ENCODE measurements at places on chromosomes 5 and 9.

DNA sequence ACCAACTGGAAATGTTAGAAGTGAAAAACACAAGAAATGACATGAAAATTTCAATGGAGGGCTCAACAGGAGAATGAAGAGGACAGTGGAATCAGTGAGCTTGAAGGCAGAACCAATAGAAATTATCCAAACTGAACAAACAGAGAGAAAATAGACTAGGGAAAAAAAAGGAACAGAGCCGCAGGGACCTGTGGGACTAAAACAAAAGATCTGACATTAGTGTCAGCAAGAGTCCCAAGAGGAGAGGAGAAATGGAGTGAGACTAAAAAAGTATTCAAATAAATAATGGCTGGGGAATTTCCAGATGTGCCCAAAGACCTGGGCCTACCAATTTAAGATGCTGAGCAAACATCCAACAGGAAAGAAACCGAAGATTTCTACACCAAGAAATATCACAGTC lies 175.0 kb upstream of the PHYKPL start:
- DNase-seq = no peak

DNA sequence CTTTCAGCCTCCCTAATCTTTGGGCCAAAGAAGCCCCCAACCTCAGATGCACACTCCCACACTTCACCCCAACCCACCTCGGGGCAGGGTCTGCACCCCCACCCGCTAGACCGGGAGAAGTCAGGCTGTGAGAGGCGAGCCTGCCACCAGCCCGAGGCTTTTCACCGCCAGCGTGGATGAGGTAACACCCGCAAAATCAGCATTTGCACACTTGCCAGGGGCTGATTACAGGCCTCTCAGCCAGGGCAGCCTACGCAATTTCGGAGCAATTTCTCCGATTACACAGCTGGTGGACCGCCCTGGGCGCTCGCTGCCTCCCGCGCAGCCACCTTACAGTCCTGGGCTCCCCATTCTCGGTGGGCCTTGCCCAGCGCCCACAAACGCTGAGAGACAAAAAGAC lies 68.5 kb downstream of the FOXD1 start:
- DNase-seq = no peak

- DNase-seq = no peak
These were observed 467.6 kb upstream of the ZNF608 start for GRCh38 chr5:125214080-125214479.

GRCh38 chr5:116502138-116502537 lies 72.5 kb downstream of the SEMA6A start:
- DNase-seq = no peak

- DNase-seq = no peak
These were observed 24.3 kb upstream of the CXCL14 start for GRCh38 chr5:135602882-135603721.

- DNase-seq = no peak
These were observed 120.2 kb downstream of the ICE1 start for GRCh38 chr5:5542654-5543053.

- DNase-seq = peak; percentile 61
These were observed 52.3 kb downstream of the NLN start for GRCh38 chr5:65774346-65774745.

- no peak for DNase-seq
These were observed 18.5 kb upstream of the RALGDS start for GRCh38 chr9:133139246-133140173.

DNA sequence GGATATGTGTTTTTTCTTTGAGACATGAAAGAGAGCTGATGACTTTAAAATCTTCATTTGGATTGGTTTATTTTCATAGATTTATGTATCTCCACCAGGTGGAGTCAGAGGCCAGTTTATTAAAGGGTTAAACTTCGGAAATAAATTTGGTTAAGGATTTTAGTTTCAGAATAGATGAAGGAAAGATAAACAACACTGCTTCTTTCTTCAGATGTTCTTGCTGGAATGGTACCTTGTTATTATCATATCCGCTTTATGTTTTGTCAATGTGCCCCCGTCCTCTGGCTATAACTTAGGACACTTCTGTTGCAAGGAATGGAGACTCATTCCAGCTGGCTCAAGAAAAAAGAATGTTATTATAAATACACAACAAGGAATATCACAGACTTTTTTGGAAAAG lies 81.2 kb downstream of the ALDH1A1 start:
- DNase-seq = peak; percentile 7

DNA sequence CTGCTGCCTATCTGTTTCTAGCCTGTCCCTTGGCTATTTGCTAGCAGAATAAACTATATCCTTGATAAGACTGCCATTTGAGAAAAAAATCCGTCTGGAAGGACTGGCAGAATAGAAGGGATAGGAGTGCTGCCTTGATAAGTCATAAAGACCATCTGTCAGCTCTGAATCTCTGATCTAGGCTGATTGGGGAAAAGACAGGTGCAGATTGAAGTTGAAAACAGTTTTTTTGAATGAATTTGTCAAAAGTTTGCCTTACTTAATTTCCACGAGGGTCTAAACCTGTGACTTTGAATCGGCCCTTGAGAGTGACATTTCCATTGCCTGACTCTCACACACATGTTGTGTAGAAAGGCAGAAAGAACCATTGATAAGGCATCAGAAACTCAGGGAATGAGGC lies 218.6 kb downstream of the MAN2A1 start:
- DNase-seq = no peak

DNA sequence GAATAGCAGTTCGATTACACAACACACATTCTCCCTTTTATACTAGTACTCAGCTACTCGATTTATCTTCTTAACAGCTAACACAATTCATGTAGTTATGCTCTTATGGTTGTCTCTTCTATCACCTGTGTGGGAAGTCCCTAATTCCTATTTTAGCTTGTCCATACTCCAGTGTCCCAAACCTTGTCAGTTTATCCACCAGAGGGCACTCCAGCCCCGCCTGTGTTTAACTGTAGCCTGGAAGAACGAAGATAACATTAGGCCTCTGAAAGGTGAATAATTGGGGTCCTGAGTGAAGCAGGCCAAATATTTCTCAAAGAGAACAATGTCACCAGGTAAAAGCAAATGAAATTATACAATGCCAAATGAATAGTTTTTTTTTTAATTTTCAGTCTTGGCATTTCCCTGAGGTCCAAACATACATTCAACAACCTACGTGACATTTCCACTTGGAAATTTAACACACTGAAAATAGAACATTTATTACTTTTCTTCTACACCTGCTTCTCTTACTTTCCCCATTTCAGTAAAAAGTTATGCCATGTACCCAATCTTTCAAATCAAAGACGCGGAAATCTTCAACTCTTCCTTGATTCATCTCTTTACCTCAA lies 560.7 kb downstream of the HTR1A start:
- peak; percentile 46 for DNase-seq

GRCh38 chr5:137399911-137400310 lies 99.2 kb downstream of the SPOCK1 start:
- DNase-seq = no peak

DNA sequence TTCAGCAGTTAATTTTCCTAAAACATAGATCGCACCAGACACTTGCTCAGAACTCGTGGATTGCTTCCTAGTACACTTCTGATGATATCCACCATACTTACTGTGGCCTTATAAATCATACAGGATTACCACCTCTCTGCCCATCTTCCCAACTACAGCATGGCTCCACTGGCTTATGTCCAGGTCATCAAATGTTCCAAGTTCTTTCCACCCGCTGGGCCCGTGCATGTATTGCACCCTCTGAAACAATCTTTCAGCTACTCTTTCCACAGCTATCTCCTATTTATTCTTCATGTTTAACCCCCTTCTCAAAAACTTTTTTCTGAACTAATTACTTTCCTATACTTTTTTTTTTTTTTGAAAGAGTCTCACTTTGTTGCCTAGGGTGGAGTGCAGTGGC lies 18.5 kb downstream of the FBXW2 start:
- no peak for DNase-seq

GRCh38 chr5:170945275-170945674 lies 83.5 kb downstream of the RANBP17 start:
- DNase-seq = no peak

GRCh38 chr5:65721720-65722574 lies at the start of the genes NLN and SGTB:
TSS of gene NLN (plus strand) at chr5:65722205. CDS start at chr5:65722374, 169 bp downstream.
TSS of gene SGTB (minus strand) at chr5:65722109. CDS start at chr5:65720807, 1,302 bp downstream.
- DNase-seq = peak; percentile 90

DNA sequence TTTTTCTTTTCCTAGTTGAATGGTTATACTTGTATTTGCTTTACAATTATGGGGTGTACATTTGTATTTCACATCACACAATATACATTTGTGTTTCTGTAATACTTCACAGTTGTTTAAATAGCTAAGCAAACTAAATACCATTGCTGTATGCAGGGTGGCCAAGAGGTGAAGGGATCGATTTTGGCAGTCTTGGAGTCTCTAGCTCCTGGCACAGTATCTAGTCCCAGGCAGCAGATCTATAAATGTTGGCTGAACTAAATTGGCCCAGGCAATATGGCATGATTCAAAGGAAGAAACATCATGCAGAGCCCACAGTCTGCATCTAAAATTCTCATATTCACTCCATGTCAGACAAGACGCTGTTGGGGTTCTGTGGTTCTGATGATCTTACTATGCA lies 110.1 kb upstream of the GPBP1 start:
- DNase-seq = no peak

DNA sequence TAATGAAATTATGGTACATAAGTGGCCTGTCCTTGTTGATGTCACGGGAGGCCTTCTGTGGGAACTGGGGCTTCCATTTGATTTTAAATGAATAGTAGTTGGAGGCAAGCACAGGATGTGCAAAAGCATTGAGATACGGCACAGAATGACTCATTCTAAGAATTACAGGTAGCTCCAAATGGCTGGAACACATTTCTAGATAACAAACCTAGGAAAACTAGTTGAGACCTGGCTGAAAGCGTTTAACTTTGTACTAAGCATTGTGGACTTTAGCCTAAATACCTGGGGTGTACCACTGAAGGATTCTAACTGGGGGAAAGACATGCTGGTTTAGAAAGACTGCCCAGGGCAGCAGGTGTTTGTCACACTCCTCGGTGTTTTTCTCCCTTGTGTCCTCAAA lies 9.4 kb downstream of the SKP2 start:
- peak; percentile 18 for DNase-seq

DNA sequence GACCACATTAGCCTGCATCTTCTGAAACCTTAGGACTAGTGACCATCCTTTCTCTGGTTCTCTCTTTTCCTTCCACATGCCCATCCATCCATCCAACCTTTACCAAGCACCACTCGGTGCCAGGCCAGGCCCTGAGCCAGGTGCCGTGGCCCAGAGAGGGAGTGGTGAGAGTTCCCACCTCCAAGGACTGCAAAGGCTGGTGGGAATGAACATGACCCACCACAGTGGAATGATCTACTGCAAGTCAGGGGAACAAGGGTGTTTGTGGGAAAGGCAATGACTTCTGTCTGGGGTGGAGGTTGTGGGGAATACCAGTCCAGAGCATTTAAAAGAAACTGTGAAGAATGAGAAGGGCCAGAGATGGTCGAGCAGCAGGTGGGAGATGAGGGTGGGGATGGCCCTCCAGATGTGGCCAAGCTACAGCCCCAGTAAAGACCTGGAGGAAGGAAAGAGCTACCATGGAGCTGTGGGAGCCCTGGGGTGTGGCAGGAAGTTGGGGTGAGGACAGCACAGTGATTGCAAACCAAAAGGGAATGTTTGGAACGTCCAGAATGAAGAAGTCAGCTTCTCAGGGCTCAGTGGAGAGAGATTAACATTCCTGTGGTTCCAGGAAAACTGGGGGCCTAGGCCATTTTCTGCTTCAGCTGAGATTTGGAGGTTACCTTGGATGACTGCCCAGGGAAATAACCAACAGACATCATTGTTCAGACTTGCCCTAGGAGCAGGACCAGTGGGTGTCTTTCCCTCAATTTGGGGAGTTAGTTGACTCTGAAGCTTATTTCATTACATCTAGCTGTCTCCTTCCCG lies 30.7 kb upstream of the CORO2A start:
- DNase-seq = no peak

DNA sequence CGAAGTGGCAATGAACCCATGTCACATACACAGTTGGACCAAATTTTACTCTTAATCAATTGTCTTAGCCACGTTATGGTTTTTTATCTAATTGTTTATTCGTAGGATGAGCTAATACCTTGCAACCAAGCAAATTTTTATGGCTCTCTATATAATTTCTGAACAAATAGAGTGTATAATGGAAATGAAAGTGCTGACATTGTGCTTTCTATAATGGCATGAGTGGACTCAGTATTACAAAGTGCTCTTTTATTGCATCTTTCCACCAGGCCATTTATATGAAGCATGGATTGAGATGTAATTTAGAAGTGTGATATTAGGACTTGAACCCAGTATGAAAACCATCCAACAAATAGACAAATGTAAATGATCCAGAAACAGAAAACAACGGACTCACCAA lies 1096.0 kb downstream of the DTWD2 start:
- no peak for DNase-seq

DNA sequence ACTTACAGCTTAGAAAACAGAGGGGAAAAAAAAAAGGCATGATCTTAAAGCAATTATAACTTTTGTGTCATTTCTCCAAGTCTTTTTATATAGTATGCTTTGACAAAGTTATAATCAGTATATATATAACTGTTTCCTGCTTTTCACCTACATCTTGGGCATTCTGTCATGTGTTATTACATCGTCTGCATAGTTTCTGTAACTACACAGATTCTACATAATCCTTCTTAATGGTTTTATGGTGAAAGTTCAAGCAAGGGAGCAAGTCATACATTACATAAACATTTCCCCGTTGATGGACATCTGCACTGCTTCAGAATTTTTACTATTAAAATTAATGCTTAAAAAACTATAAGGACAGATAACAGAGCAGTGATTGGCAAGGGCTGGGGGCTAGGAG lies 12.1 kb downstream of the FEM1C start:
- DNase-seq = no peak

DNA sequence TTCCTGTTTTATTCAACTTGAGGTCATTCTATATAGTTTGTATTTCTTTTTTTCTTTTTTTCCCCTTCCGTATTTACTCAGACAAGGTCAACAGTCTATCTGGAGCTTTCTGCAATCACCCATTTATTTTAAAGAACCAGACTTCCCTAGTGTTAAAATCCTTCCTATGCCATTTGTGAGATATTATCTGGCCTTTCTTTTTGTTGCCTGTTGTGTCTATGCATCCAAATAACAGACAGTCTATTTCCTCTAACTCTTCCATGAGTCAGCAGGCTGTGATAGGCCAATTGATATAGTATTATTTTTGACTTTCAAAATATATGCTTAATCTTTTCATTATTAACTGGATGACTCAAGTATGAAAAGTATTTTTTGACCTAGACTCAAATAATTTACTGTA lies 291.2 kb upstream of the PTPRD start:
- DNase-seq = no peak

- DNase-seq = no peak
These were observed 7.3 kb upstream of the TSPAN17 start for GRCh38 chr5:176639981-176640380.

DNA sequence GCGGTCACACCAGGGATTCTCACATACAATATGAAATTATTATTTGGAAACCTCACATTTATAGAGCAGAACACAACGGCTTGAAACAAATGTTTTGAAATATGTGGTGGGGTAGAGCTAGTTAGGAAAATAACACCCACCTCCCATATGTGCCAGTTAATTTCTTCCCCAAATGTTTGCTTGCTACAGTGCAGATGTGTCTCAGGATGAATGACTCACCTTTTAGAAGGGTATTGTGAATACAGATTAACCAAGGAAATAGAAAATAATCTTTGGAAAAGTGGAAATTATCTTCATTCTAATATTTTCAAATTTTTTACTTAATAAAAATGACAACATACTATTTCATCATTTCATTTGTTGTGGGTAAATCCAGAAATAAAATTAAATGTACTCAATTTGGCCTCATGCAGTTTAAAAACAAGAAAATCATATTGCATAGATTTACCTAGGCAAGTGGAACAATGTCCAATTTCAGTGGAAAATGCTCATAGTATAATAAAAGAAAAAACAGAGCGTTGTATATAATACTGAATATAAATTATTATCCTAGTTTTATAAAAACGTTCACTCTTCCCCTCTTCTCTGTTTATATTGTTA lies 39.3 kb upstream of the RICTOR start:
- DNase-seq = no peak

Measured in activated CD4-positive, alpha-beta T cell treated with anti-CD3 and anti-CD28 coated beads, Interleukin-10, Interleukin-2, amounts not matched to agents 100 ng/mL and 50 ng/mL, durations not matched to agents 16 hours and 8 hours (primary cell).